Airway epithelial cell (primary cell): ENCODE measurements at places on chromosomes 2 and 18. TPM values are rescaled to one million over a fixed set of nuclear protein-coding genes. Genes with fewer than 3 reads are reported as not detected.

The ADD2 gene
- not detected in 2 replicates for total RNA-seq

The CFAP65 gene
- not detected in 2 replicates for total RNA-seq

The STARD6 gene
- 0.51 TPM in 1 of 2 replicates, not detected in the other for total RNA-seq

The FOXD4L1 gene
- total RNA-seq = 0.05 TPM in 1 of 2 replicates, not detected in the other

The CDK5R2 gene
- not detected in 2 replicates for total RNA-seq

The MAP3K19 gene
- total RNA-seq = not detected in 2 replicates

The CNDP1 gene
- total RNA-seq = not detected in 2 replicates

The ABCB11 gene
- total RNA-seq = 0.07 and 0.28 TPM in 2 replicates

The RGPD8 gene
- 0.88 and 3.9 TPM in 2 replicates for total RNA-seq

The KLHL30 gene
- 0.07 TPM in 1 of 2 replicates, not detected in the other for total RNA-seq

The UGT1A8 gene
- total RNA-seq = 0.37 and 0.56 TPM in 2 replicates

The EVA1A gene
- total RNA-seq = 19.3 and 26.4 TPM in 2 replicates

The CACNB4 gene
- 0.21 and 0.33 TPM in 2 replicates for total RNA-seq

The SCG2 gene
- 0.21 TPM in 1 of 2 replicates, not detected in the other for total RNA-seq

The SPAST gene
- 12.6 and 15.9 TPM in 2 replicates for total RNA-seq

The REG3A gene
- not detected in 2 replicates for total RNA-seq

The FAM237A gene
- not detected in 2 replicates for total RNA-seq

The ASXL3 gene
- under 0.01 and 0.05 TPM in 2 replicates for total RNA-seq

The TDRD15 gene
- not detected in 2 replicates for total RNA-seq

The MTX2 gene
- 47.7 and 49.8 TPM in 2 replicates for total RNA-seq

The CFAP221 gene
- total RNA-seq = not detected in 2 replicates

The TRIM54 gene
- total RNA-seq = not detected in 2 replicates

The HS6ST1 gene
- total RNA-seq = 40.0 and 46.7 TPM in 2 replicates

The GREB1 gene
- 0.07 TPM in 1 of 2 replicates, not detected in the other for total RNA-seq

The SPR gene
- total RNA-seq = 25.8 and 26.3 TPM in 2 replicates
